ENCODE measurements at places on chromosomes 16 and 17.
A peak's percentile ranks its signal among the peaks of the same experiment; 100 is the strongest.

- no peak for DNase-seq
These were observed 8.1 kb downstream of the CDC6 start for GRCh38 chr17:40295488-40296436.

- DNase-seq = no peak
These were observed 38.3 kb downstream of the REXO5 start for GRCh38 chr16:20844588-20844987.

- no peak for DNase-seq
These were observed 95.7 kb upstream of the RBFOX1 start for GRCh38 chr16:7236824-7237410.

DNA sequence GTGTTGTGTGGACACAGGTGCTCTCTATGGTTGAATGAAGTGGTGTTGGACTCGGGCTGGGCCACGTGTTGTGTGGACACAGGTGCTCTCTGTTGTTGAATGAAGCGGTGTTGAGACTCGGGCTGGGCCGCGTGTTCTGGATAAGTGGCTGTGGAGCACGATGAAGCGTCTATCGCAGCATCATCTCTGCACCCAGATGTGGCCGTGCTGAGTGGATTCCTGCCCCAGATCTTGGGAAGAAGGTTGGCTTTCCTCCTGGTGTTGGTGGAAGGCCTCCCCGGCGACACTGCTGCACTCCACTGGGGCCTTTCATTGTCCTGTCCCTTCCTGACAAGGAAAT lies 69.1 kb downstream of the RPTOR start:
- DNase-seq = no peak

GRCh38 chr17:259341-259976 lies 78.0 kb upstream of the DOC2B start:
- no peak for DNase-seq

GRCh38 chr17:79541056-79541850 lies 69.6 kb downstream of the RBFOX3 start:
- DNase-seq = no peak

DNA sequence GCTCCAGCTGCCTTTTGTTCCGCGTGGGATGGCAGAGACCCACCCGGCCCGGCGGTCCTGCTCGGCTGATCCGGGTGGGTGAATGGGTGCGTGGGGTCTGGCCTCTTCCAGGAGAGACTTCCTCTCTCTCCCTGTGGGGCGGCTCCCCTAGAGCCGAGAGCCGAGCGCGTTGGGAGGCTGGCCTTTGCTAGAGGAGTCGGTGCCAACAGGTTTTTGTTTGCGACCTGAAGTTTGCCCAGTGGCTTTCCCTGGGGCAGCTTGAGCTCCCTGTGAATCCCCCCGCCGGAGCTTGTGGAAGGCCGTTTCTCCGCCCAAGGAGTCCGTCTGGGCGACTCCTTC lies 970 bp downstream of the EPN2 start:
- DNase-seq = no peak

- no peak for DNase-seq
These were observed 69.0 kb downstream of the PLXDC1 start for GRCh38 chr17:39082482-39082881.

- no peak for DNase-seq
These were observed 39.9 kb downstream of the CENPV start for GRCh38 chr17:16313139-16314090.

DNA sequence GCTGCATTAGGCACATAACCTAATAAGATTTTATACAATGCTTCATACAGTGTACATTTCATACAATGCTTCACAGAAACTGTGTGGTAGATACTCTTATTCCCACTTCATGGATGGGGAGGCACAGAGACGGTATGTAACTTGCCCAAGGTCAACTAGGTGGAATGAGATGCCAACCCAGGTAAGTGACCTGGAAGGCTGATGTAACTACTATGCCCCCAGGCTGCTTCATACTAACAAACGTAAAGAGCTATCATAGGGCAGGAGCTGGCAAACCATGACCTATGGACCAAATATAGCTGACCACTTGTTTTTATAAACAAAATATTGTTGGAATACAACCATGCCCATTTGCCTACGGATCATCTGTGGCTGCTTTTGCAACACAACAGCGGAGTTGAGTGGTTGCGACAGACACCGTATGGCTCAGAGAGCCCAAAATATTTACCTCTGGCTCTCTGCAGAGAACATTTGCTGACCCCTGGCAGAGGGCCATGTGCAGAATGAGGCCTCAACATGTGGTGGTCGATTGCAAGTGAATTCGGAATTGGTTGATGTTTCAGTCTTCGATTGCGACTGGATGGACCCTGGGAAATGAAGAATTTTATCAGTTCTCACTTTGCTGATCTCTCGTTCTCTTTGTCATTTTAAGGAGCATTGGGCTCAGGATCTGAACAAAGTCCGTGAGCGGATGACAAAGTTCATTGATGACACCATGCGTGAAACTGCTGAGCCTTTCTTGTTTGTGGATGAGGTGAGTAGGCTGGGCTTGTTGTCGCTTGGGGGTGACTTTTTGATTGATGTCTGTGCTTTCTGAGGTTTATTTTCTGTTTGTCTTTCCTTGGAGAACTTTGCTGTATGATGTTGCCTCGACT lies 109.7 kb downstream of the PLCG2 start:
- DNase-seq = no peak

DNA sequence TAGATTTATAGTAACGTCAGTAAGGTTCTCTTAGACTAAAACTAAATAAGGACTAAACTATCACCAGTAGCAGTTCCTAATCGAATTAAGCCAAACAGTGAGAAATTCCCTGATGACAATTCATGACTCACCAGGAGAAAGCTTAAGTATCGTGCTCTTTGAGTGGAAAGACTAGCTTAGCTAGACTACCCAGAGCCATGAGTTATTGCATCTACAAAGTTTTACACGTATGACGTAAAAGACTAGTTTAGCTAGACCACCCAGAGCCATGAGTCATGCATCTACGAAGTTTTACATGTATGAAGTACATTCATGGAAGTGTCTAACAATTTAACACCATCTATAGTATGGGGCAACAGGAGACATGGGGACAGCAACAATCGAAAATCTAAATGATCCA lies 36.6 kb downstream of the UBE2G1 start:
- DNase-seq = no peak

DNA sequence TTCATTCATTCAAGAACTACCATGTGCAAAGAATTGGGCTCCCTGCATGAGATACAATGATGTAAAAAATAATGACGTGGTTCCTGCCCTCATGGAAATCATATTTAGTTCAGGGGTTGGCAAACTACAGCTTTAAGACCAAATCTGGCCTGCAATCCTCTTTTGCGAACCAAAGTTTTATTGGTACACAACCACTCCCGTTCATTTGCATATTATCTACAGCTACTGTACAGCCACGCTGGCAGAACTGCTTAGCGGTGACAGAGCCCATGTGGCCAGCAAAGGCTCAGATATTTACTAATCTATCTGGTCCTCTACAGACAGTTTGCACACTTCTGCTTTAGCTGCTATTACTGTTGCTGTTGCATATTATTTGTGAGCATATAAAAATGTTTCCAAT lies 167.7 kb downstream of the XYLT1 start:
- no peak for DNase-seq

- no peak for DNase-seq
These were observed 45.0 kb downstream of the SOST start for GRCh38 chr17:43713494-43714162.

DNA sequence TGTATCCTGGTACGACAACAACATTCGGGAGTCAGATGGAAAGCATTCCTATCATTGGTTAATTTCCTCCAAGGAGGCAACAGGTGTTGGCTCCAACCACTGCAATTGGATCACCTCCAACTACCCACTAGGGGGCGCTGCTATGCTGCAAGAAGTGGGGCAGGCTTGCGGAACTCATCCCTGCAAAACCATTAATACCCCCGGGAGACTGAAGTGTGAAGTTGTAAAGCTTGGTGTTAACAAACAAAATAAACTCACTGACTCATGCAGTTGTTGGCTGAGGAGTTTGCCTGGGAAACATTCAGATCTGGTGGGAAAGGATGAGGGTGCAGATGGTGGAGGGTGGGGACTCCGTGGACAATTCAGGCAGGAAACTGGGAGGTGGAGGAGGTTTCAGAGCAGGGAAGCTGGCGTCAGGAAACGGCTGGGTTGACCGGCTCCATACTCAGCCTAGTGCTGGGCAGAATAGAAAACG lies 84.9 kb downstream of the HS3ST2 start:
- DNase-seq = peak; percentile 60

DNA sequence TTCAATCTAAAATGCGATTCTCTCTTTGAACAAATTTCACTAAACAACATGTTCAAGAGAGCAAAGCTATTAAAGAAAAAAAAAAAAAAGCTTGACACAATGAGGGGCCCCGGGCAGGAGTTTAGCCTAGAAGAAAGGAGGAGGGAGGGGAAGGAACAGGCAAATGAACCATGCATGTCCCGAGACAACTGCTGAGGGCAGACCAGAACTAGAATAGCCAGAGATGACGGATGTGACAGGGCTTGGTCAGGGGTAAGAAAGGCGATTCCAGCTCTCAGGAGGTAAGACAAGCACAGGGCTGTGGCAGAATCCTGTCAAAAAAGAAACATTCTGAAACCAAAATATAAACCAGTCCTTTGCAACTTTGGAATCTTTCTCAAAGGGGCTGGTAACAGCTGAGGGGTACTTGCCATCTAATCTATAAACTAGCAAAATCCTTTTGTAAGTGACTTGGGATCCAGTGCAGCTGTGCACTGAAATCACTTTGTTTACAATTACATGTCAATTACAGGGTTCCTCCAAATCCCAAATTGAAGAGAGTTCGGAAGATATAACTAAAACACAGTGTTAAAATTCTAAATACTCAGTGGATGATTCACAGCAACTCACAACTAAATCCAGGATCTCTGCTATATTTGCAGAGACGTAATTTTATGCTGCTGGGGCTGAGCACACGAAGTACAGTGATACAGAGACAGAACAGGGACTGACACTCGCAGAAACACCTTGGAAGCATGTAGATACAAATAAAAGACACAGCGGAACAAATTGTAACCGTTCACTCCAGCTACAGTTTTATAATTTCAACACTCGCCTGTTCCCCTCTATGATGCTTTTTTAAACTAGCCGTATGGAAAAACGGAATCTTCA lies 567.4 kb upstream of the ZFHX3 start:
- no peak for DNase-seq

- DNase-seq = no peak
These were observed 25.9 kb downstream of the PITPNM3 start for GRCh38 chr17:6530324-6530920.

DNA sequence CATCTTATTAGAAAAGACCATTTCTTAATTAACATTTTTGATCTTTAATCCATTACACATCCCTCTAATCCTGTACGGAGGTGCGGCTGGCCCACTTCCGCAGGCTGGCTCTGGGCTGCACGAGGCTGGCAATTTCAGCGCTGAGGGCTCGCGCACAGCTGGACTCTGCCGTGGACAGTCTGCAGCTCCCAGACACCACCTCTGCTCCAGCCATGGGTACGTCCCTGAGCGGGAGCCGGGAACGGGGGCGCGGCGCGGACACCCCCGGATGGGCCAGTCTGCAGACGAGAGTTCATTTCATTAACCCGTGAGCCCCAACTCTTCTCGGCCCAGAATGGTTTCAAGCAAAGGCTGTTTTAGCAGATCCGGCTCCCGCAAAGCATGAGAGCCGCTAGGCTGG lies 87.9 kb downstream of the ZNF423 start:
- no peak for DNase-seq

DNA sequence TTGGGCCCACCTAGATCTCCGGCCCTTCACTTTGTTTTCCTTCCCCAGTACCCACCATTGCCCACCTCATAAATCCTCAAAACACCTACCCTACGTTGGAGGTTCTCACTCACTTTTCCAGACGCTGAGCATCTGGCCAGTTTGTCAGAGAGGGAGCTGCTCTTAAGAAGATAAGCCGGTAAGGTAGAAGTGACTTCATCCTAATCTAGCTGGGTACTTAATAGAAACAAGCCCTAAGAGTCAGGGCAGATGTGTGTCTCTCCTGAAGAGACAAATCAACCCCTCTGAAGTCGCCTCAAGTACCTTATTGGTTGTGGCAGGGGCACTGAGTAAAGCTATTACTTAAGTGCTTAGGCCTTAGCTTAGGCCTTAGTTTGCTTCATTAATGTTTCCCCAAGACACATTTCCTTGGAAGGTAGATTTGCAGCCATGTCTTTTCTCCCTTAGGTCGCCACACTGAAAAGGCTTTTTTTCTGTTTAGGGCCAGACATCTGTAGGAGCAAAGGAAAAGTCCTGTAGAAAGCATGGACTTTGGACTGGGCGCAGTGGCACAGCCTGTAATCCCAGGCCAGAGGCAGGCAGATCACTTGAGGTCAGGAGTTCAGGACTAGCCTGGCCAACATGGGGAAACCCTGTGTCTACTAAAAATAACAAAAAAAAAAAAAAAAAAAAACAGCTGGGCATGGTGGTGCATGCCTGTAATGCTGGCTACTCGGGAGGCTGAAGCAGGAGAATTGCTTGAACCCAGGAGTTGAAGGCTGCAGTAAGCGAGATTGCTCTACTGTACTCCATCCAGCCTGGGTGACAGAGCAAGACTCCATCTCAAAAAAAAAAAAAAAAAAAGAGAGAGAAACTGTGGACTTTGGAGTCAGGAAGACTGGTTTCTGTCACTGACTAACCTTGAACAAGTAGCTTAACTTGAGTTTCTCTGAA lies 1.0 kb downstream of the TACO1 start:
- no peak for DNase-seq

DNA sequence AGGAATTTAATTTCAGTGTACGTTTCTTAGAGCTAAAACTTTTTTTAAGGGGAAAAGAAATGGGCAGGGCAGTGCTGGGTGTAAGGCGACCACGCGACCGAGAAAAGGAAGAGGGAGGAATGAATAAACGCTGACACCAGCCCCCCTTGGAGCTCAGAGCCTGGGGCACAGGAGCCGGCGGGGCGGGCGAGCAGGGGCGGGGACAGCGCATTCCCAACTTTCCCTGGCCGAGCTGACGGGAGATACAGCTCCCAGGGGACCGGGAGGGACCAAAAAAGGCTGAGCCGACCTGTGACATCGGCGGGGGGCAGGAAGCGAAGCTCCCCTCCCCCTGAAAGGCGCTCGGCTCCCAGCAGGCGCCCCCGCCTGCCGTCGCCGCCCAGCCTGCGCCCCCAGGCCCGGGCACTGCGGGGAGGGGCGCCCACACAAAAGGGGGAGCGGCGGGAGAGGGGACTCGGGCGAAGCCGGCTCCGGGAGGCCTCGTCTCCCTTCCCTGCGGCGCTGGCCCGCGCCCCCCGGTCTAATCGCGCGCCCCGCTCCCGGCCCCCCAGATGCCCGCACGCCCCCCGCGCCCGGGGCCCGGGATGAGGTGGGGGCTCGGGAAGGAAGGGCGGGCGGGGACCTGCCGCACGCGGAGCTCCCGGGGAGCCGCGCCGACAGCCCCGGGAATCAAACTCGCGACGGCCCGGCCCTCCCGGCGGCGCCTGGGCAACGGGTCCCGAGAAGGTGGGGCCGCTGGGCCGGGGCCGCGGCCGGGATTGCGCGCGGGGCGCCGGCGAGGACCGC lies 622 bp downstream of the CUEDC1 start:
- peak; percentile 31 for DNase-seq

GRCh38 chr16:28179354-28179753 lies 32.4 kb downstream of the XPO6 start:
- no peak for DNase-seq
